ENCODE measurements at places on chromosomes 12 and 14. TPM values are rescaled to one million over a fixed set of nuclear protein-coding genes. Genes with fewer than 3 reads are reported as not detected.

GRCh38 chr12:111149299-111149698, 219.6 kb downstream of the PHETA1 start:
- no peak overlapping the region for H3K27ac ChIP-seq
- peaks cover 12% of the 10 kb centered on the region for H3K4me1 ChIP-seq
- no peak for DNase-seq
- H3K4me3 ChIP-seq = no peak overlapping the region

DNA sequence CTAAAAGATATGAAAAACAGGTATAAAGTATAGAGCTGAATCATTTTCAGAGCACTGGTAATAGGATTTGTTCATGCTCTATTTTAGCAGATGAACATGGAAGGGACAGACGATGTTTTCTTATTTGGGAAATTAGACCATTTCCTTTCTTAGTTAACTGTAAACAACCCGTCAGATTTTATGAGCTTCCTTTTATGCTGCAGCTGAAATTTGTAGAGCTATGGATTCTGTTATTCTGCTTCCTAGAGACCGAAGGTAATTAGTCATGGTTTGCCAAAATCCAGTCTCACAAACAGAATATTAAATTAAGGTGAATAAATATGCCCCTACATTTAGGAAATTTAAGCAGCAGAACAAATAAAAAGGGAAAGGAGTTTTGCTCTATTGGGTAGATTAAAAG, 180.2 kb upstream of the SYT1 start:
- no peaks in the 10 kb centered on the region for H3K36me3 ChIP-seq
- no peak for DNase-seq

DNA sequence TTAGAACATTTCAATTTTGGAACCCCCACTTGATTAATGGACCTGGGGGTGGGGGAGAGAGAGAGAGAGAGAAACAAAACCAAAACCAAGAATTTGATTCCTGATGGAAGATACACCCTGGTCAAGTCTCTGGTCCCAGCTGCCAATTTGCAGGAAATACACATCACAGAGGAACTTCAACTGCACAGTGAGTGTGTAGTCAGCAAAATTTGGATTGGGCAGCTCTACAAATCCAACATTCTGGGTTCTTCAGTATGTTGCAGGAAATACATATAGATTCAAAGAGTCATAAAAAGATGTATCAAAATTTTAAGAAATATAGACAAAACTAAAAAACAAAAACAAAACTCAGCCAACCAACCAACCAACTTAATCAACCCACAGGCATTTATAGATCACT, 17.4 kb downstream of the DNAH10 start:
- no peaks in the 10 kb centered on the region for H3K27me3 ChIP-seq
- H3K27ac ChIP-seq = no peak overlapping the region
- no peaks in the 10 kb centered on the region for H3K4me1 ChIP-seq
- H3K36me3 ChIP-seq = no peaks in the 10 kb centered on the region

The CALCOCO1 gene
- total RNA-seq = 205 TPM

The GALNT6 gene
- 5.0 TPM for total RNA-seq

DNA sequence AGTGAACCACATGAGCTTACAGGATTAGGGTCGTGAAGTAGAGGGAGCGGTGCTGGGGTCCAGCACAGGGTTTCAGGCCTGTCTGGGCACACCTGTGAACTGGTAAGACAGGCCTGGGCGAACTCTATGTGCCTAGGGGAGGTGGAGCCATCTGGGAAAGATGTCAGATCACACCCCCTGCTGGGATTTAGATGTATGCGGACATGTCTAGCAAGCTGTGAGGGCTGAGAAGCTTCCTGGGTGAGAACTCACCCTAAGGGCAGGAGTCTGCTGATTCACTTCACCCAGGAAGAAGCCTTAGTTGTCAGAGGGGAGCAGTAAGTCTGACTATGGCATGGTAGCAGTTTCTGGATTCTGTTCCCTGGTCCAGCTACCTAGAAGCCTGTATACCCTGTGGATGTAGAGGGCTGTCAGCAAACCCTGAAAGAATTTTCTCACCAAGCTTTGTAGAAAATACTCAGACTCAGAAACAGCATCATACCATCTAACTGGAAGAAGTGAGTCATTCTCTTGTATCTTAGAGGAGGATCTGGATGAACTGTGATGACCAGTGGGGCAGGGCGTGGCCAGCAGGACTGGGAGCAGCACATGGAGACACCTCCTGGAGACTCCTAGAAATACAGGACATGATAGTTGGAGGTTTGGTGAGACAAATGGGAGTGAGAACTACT, 11.2 kb upstream of the PYGL start:
- DNase-seq = peak; percentile 55
- H3K36me3 ChIP-seq = no peaks in the 10 kb centered on the region
- no peak overlapping the region for H3K4me3 ChIP-seq
- no peaks in the 10 kb centered on the region for H3K27me3 ChIP-seq

Measured in spinal cord (tissue), 10 donors.